Activated CD8-positive, alpha-beta memory T cell treated with anti-CD3 and anti-CD28 coated beads, Interleukin-2, amount 10 ng/mL, durations not matched to agents 7 days and 5 days (primary cell): ENCODE measurements at places on chromosomes 4 and X.

DNA sequence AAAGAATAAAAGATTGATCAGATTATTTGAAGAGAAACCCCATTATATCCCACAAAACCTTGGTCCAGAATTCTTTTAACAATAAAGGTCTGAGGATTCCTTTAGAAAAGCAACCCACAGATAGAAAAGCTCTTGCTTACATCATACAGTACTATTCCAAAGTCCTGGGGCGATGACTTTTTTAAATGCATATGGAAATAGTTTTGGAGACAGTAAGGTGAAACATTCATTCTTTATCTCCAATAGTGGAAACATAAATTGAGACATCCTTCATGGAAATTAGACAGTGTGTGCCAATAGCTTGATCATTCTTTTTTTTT, 85.7 kb upstream of the UCP1 start:
- DNase-seq, result no peak

- DNase-seq, result no peak
These were observed 273.3 kb upstream of the FAT4 start for GRCh38 chr4:125041372-125041930.

DNA sequence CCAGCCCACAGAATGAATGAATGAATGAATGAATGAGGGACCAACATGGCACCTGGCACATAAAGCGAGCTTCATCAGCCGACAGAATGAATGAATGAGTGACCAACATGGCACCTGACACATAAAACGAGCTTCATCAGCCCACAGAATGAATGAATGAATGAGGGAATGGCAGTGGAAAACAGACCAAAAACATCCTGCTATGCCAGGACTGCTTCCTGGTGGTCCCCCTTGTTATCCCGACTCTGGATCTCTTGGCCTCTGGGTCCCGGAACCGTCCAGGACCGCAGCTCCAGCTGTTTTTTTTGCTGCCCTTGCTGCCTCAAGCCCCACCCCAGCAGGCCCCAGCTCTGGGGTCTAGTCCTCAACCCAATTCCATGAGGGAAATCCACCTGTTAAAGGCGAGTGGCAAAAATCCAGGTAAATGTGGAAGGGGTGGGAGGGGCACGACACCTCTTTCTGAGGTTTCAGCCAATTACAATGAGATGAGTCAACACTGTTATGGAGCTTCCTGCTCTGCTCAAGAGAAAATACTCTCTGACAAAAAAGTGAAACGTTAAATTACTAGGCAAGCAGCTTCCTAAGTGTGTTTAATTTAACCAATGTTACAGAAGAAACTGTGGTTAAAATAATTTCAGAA, 72.0 kb upstream of the MTNR1A start:
- no peak for DNase-seq

DNA sequence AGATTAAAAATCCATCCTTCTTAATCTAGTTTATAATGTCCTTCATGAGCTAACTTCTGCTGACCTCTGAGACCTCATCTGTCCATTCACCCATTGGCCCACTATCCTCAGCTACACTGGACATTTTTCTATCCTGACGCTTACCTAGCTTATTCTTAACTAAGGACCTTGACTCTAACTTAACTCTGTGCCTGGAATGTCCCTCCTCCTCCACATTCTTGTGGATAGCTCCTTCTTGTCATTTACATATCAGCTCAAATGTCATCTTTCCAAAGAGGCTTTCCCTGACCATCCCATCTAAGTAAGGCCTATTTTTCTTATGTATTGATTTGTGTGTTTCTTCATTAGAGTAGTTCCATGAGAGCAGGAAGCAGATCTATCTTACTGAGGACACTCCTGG, 54.7 kb downstream of the ATXN3L start:
- DNase-seq, result no peak

DNA sequence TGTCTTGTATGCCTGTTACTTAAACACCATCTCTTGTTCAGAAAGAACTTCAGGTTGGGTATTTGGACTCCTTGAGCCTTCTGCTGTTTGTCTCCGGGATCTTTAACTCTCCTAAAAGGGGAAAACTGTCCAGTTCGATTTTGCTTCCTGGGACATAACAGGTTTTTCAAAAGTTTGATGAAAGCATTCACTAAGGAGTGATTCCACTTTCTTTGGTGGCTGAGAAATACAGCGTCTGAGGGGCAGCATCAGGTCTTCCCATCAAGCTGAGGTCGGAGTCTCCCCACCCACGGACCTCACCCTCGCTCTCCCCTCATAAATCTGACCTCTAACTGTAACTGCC, 1.4 kb downstream of the AFAP1 start:
- DNase-seq, result no peak

DNA sequence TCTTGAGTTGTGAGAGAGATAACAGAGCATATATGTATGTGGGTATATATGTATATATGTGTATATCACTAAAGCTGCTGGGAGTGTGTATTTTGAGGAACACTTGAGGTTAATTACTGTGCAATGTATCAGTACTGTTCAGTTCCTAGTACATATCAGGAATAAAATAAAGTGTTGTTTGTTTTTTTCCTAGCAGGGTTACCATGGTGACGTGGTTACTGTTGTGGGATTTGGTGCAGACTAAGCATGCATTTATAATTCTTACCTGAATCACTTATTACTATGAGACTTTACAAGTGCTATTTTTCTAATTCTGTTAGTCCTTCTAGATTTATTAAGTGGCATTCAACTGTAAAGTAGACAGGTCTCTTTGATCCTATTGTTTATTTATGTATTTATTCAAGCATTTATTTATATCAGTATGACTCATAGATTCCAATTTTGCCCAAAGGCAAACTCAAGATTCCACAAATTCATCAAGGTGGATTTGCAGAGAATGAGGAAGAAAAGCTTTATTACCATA, 26.9 kb upstream of the BEX4 start:
- no peak for DNase-seq

DNA sequence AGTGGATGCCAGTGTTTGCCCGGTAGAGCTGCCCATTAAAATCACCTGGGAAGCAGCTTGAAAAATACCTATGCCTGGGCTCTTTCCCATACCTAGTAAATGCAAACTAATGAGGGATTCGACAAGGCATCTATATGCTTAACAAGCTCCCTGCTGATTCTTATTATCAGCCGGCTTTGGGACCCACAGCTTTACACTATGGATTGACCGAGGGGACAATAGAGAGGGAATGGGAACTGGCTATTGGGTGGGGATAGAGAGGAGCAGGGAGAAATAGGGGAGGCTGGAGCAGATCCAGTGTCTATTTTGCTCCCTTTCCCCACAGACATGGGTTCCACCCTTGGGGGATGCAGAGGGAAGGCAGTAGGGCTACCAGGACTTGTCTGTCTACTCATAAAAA, 103.1 kb upstream of the TEX13D start:
- no peak for DNase-seq
